ENCODE measurements at places on chromosomes 4 and X. TPM values are rescaled to one million over a fixed set of nuclear protein-coding genes. Genes with fewer than 3 reads are reported as not detected.
A peak's percentile ranks its signal among the peaks of the same experiment; 100 is the strongest.

- no peaks in the 10 kb centered on the region for H3K4me1 ChIP-seq
- H3K27ac ChIP-seq: no peak overlapping the region
- H3K4me3 ChIP-seq: no peak overlapping the region
- H3K27me3 ChIP-seq: no peaks in the 10 kb centered on the region
These were observed 130.5 kb upstream of the SMAD1 start for GRCh38 chr4:145351162-145351561.

DNA sequence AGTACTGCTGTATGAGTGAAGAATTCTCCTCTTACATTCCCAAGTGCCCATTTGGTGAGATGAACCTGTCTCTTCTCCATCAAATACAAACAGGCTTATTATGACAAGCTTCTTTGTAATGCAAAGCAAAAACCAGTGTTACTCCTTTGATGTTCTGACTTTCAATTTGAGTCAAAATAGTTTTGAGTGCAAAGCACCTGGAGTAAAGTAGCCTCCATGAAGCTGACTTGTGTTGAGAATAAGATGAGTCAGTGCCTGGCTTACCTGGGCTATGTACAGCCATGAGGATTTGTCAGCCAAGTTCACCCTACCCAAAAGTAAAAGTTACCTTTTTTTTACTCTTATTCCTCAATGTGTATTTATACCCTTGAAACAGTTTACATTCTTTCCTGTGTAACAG is 132.5 kb upstream of the FMR1 start:
- no peak overlapping the region for H3K27ac ChIP-seq
- H3K36me3 ChIP-seq: no peaks in the 10 kb centered on the region
- no peaks in the 10 kb centered on the region for H3K4me1 ChIP-seq
- H3K4me3 ChIP-seq: no peak overlapping the region
- no peaks in the 10 kb centered on the region for H3K27me3 ChIP-seq

GRCh38 chr4:55553441-55554201 is 6.9 kb upstream of the CLOCK start:
- peak; percentile 7 for DNase-seq
- H3K4me3 ChIP-seq: peak overlapping the region; percentile 7
- peaks cover 5% of the 10 kb centered on the region for H3K4me1 ChIP-seq
- no peak overlapping the region for H3K27ac ChIP-seq

DNA sequence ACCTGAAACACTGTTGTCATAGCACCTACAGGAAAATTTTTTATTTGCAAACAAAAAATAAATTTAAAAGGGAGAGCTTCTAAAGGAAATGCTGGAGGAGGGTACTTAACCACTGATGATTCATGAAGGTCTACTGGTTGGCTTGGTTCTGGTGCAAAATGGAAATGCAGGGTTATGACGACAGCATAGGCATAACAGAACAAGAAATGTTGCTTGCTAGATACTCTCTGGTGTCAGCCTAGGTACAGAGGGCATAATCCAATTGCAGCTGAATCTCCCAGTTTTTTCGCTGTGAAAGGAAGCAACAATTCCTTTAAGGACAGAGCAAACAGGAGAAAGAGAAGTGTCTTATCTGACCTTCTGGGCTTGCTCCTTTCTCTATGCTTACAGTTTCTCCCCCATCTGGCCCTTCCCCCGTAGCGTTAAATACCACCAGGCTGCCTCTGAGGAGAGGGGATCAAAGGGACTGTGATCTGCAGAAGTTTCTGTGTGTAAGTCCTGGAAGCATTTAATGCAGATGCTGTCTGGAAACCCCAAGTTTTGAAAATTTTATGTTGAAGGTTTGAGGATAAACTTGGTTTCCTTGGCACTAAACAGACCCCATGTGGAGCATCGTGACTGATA is 23.7 kb upstream of the CASK start:
- DNase-seq: no peak
- no peak overlapping the region for H3K4me3 ChIP-seq
- no peaks in the 10 kb centered on the region for H3K4me1 ChIP-seq
- H3K36me3 ChIP-seq: no peaks in the 10 kb centered on the region

- DNase-seq: no peak
- H3K27me3 ChIP-seq: no peaks in the 10 kb centered on the region
- no peaks in the 10 kb centered on the region for H3K4me1 ChIP-seq
- no peak overlapping the region for H3K4me3 ChIP-seq
These were observed 50.8 kb upstream of the BOD1L1 start for GRCh38 chr4:13678186-13678924.

DNA sequence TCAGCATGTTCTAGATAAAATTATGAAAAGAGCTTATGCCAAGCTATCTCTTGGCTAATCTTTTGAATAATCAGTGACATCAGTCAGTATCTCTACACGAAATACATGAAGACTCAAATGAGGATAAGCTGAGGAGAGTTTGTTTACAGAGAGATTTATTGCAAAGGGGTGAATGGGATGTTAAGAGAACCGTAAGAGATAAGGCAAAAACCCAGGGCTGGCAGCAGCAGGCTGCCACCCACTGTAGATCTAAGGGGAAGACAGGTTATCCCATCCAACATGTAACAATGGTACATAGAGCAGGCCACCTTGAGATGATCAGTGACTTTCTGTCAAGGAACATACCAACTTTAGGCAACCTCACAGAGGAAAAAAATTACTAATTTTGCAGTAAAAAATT is 432.1 kb upstream of the NR3C2 start:
- no peak for DNase-seq
- no peak overlapping the region for H3K27ac ChIP-seq
- H3K36me3 ChIP-seq: no peaks in the 10 kb centered on the region
- H3K4me1 ChIP-seq: no peaks in the 10 kb centered on the region

DNA sequence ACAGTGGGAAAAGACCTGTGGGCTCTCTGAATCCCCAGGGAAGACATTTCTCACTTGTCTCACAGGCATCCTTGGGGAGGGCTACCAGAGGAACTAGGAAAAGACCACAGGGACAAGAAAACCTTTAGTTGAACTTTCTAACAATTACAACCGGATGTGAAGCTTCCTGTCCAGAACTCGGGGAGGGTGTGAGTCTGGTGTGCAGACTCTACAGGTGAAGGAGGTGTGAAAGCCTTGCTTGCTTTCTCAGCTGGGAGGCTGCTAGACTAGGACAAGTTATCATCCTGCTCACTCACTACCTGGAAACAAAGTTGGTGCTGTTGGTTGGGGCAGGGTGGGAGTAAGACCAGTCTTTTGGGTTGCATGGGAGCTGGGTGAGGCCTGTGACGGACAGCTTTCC is 158.5 kb upstream of the PBDC1 start:
- H3K27ac ChIP-seq: no peak overlapping the region
- H3K36me3 ChIP-seq: no peaks in the 10 kb centered on the region
- H3K4me3 ChIP-seq: no peak overlapping the region

DNA sequence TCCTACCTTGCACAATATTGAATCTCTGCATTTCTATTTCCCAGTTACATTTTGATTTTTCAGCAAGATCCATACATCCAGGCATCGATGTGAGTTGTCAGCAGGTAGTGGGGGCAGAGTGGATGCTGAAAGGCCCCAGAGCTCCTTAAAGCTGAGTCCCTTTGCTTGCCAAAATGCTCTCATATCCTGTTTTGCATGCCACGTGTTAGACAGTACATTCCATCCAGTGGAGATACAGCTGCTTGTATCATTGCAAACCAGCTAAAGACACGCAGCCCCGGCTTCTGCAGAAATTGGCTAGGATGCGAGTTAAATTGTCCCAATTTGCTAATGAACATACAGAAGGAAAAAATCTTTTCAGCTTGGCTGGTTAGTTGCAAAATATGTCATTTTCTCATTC is 179.6 kb upstream of the MXRA5 start:
- no peak for DNase-seq
- H3K4me3 ChIP-seq: no peak overlapping the region
- no peaks in the 10 kb centered on the region for H3K4me1 ChIP-seq
- no peak overlapping the region for H3K27ac ChIP-seq
- H3K36me3 ChIP-seq: no peaks in the 10 kb centered on the region
- no peaks in the 10 kb centered on the region for H3K27me3 ChIP-seq

GRCh38 chrX:41322821-41323603 is 10.9 kb upstream of the DDX3X start:
- no peak overlapping the region for H3K27ac ChIP-seq
- DNase-seq: no peak
- no peaks in the 10 kb centered on the region for H3K4me1 ChIP-seq
- H3K4me3 ChIP-seq: no peak overlapping the region

DNA sequence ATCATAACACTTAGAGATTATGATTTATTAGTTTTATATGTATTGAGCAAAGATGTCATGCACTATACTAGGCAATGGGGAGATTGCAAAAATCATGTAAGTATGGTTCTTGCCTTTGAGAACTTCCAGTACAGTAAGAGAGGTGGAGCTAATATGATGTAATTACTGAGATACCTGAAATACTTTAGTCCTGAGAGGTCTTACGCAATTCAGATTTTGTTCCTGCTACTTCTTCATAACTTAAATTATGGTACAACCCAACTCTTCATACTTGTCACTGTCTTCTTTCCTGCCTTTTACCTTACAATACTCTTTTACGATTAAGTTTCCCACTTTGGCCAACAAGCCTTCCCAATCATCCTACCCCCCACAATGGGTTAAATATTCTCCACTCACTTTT is 564.2 kb upstream of the PITX2 start:
- no peak overlapping the region for H3K27ac ChIP-seq
- no peaks in the 10 kb centered on the region for H3K27me3 ChIP-seq
- no peak overlapping the region for H3K4me3 ChIP-seq
- H3K36me3 ChIP-seq: no peaks in the 10 kb centered on the region
- no peak for DNase-seq
- no peaks in the 10 kb centered on the region for H3K4me1 ChIP-seq

CTAG2 gene
- total RNA-seq: 47.3 TPM

Measured in CD8-positive, alpha-beta memory T cell (primary cell).